ENCODE measurements at places on chromosomes 3 and 15.

- DNase-seq = no peak
These were observed 3.6 kb downstream of the RFC4 start for GRCh38 chr3:186802701-186803100.

DNA sequence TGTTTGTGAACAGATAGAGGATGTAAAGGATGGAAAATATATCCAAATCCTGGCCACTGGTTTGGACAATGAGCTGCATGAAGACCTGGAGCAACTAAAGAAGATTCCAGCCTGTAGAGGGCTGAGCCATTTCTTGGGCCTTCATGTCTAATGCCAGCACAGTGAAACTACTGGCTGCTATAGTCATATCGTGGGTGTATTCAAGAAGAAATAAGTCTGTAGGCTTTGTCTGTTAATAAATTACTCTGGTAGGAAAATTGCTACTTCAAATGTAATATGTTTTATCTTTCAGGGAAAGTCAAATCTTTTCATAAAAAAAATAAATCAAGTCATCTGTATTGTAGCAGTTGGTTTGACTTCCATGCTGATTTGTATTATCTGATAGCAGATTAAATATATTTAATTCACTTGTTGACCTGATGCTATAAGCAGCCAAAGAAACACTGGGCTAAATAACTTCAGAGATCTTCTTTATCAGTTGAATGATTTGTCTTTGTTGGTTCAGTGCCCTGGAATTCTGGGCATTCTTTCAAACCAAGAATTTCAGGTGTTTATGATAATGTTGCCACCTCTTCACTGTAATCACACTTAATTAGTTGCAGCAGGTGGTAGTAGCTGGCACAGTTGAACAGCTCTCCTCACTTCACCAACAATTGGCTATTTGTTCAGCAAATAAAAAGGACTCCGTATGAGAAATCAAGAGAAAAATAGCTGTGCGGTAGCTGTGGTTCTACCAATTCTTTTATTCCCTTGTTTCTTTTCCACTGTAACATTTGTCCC is 1109.5 kb downstream of the NSUN3 start:
- DNase-seq = no peak

DNA sequence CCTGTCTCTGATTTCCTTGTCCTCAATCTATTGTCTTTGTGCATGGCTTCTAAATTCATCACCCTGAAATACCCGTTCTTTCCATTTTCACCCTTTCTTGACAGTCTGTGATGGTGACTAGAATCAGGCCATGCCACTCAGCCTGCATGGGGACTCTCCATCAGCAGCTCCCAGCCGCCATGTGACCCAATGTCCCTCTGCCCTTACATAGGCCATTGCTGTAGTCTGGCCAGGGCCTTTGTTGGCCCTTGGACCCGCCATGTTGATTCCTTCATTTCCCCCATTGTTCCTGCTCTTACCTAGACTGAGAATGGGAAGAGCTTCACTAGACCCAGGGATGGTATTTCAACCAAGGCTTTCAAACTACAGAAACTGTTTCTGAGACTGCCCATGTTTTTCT is 45.8 kb downstream of the SPSB4 start:
- no peak for DNase-seq

DNA sequence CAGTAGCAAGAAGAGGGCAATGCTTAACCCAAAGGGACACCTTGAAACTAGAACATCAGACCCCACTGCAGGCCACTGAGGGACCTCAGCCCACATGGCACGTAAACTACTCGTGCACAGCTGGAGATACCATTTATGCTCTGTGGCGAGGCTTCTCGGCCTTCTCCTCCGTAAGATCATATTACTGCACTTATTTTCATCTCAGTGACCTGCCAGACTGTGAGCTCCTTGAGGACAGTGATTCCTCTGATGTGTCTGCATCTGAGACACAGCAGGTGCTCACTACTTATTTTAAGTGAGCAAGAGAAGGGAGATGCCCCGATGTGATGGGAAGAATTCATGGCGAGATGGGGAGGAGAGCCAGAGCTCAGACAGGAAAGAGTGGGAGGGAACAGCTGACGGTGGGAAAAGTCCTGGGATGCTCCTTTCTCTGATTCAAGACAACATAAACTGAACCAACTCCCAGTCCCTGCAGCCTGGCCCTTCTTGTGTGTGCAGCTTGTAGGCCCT is 137.6 kb downstream of the RPLP1 start:
- DNase-seq = no peak

GRCh38 chr15:62492900-62493299 is 327.8 kb upstream of the C2CD4B start:
- DNase-seq = no peak

GRCh38 chr3:15527031-15527459 is 5.5 kb upstream of the COLQ start:
- no peak for DNase-seq

Measured in naive thymus-derived CD8-positive, alpha-beta T cell (primary cell).